MG63 (cell line): ENCODE measurements at places on chromosomes 5 and 9. TPM values are rescaled to one million over a fixed set of nuclear protein-coding genes. Genes with fewer than 3 reads are reported as not detected.

AGXT2 gene
- total RNA-seq = not detected in 2 replicates

FABP6 gene
- total RNA-seq = 2.6 and 3.9 TPM in 2 replicates

FREM1 gene
- total RNA-seq = 0.37 and 0.43 TPM in 2 replicates

DNA sequence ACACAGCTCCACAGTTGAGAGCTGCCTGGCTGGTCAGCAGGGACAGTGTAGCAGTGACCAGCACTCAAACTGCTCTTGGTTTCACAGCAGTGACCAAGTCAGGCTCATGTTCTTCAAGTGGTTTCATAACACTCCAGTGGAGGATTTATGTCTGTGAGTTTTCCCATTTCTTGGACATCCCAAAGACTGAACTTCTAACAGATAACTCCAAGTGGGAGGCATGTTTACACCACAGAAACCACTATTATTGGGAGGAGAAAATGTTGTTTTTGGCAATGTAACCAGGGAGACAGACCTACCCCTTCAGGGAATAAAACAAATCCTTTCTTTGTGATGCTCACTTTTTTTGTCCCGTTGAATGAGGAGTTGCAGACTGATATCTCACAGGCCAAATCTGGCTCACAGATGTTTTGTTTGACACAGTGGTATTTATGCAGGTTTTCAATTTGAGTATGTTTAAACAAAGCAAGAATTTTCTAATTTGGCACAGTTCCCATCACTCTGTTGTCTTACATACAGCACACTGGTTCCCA is 141.5 kb downstream of the RMI1 start:
- DNase-seq = no peak

DNA sequence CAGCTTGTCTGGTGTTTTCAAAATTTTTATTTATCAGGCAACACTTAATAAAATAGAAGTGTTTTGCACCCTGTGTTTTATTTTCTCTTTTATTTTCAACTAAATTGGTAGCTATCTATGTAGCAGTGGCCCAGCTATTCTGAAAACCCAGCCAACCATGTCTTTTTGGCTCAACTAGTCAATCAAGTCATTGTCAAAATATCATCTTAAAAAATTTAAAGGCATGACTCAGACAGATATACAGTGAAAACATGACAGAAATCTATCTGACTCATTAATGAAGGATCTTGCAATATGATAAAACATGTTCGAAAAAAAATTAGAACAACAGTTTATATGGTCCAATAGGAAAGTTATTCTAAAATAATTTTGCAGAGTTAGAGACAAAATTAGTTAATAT is 75.1 kb downstream of the HSD17B4 start:
- peak; percentile 18 for DNase-seq

DNA sequence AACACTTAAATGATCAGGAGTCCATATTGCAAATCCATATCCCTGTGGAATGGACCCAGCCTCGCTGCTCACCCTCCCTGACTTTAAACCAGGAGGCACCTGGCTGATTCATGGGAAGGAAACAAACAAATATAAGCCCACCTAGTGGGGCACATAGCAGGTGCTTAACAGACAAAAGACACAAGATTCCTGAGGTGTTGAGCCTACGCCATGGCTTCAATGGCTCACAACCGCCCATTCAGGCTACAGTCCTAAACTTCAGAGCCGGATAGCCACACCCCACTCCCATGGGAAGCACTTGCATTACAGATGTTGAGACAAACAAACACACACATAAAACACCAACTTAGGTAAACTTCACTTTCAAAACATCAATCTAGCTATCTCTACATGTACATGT is 359.9 kb downstream of the ICE1 start:
- no peak for DNase-seq

GRCh38 chr5:155070781-155071180 is 57.2 kb downstream of the KIF4B start:
- no peak for DNase-seq

DNA sequence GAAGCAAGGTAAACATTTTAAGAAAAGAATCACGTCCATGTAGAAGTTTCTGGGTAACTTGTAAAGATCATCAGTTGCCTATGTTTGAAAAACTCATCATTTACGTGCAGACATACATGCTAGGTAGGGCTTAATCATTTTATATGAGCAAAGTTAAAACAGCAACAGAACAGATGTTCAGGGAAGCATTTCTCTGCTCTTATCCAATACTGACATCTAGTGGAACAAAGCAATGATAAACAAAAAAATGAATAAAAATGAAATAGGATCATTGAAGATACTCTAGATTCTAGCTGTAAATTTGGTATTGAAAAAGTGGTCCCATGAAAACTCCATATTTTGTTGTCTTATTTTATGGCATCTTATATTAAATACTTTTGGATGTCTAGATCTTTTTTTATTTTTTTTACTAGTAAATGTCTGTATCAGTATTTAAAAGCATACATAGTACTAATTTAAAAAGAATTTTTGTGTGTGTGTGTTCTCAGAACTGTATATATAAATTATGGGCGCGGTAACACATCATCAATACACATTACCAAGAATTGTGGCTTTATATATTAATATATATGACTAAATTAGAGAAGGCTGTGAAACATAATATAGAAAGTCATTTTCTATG is 1050.2 kb downstream of the CDH12 start:
- DNase-seq = no peak

DNA sequence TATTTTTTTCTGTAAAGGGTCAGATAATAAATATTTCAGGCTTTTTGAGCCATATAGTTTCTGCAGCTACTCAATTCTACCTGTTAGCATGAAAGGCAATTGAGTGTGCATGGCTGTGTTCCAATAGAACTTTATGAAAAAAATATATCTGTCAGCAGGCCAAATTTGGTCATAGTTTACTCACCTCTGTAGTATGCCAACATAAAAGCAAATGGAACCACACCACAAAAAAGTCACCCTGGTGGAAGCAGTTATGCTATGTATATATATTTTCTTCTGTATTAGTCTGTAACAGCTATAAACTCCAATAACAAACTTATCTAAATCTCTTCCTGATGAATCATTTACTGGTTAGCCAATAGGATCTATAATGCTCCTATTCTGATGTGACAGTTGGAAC is 3.4 kb downstream of the SLC38A9 start:
- DNase-seq = no peak

PCDHB4 gene
- total RNA-seq = not detected in 2 replicates

DNA sequence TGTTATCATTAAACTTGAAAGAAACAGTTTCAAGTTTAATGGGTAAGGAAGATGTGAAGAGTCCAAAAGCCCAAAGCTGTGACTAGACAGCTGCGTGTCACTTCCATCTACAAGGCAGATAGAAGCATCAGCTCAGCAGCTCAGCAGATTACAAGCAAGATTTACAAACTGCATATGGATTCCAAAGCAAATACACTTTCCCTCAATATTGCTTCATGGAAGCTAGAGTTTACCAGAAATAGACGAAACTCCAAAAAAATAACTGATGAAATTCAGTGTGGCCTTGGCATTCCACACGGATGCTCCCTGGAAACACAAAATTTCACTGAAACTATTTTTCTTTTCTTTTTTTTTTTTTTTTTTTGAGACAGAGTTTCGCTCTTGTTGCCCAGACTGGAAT is 17.9 kb downstream of the MYO10 start:
- no peak for DNase-seq

- DNase-seq = no peak
These were observed 66.5 kb upstream of the SPIN1 start for GRCh38 chr9:88321764-88322163.

PAX5 gene
- total RNA-seq = not detected in 2 replicates

PKD2L2 gene
- not detected in 2 replicates for total RNA-seq

- DNase-seq = no peak
These were observed 3.1 kb downstream of the GCNT1 start for GRCh38 chr9:76462126-76462525.

CTNNA1 gene
- total RNA-seq = 394 TPM in 2 replicates

OXCT1 gene
- total RNA-seq = 30.0 and 39.0 TPM in 2 replicates

- no peak for DNase-seq
These were observed 11.9 kb downstream of the ERBIN start for GRCh38 chr5:65938256-65938655.

DNA sequence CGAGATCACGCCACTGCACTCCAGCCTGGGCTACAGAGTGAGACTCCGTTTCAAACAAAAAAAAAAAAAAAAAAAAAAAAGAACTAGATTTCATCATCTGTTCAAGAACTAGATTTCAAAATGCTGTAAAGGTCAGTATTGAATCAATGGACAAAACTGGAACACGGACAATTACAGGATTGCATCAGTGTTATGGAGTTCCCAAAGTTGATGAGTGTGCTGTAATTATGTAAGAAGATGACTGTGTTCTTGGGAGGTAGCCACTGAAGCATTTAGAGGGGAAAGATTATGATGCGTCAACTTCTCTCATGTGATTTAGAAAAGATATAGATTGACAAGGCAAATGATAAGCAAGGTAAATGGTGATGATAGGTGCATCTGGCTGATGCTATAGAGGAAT is 6.5 kb downstream of the FAM240B start:
- no peak for DNase-seq

DNA sequence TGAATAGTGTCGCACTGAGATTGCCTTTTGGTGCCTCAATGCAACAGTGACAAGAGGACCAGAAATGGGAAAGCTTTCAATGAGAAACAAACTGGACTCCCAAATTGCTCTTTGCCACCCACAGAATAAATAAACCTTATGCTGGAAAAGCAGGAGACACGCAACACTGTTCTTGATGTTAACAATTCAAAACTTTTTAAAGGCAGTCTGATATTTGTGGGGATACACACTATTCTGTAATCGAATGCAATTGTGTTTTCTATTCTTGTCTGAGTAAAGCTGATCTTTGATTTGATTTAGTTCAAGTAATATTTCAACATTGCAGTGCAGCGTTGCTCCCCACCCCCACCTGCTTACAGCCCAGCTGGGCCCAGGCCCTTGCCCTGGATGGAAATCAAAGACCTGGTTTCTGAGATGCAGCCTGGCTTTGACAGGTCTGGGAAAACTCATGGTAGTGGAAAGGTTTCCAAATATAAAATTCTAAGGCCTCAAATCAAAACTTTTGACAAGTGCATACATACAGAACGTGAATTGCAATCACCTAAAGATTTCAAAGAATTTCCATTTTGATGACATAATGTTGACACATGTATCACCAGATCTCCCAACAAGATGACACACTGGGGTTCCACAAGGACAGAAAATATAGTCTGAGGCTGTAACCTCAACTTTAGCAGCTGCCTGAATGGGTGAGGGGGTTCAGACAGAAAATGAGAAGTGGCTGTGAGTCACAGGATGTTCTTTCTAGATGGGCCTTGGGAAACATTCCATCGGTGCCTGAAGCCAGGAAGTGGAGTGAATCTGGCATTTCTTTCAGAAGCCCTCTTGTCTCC is 55.1 kb downstream of the ABCA1 start:
- DNase-seq = peak; percentile 76

DNA sequence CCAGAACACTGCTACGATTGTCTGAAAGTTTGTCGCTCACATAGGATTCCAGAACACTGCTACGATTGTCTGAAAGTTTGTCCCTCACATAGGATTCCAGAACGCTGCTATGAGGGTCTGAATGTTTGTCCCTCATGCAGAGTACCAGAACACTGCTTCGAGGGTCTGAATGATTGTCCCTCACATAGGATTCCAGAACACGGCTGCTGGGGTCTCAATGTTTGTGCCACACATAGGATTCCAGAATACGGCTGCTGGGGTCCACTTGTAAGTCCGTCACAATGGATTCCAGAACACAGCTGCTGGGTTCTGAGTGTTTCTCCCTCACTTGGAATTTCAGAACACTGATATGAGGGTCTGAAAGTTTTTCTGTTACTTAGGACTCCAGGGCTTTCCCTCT is 203.3 kb downstream of the FOXD4L6 start:
- no peak for DNase-seq

SMIM23 gene
- total RNA-seq = not detected in 2 replicates
